Cortex of kidney (tissue), 1 donor: ENCODE measurements at places on chromosomes 2 and 18.

DNA sequence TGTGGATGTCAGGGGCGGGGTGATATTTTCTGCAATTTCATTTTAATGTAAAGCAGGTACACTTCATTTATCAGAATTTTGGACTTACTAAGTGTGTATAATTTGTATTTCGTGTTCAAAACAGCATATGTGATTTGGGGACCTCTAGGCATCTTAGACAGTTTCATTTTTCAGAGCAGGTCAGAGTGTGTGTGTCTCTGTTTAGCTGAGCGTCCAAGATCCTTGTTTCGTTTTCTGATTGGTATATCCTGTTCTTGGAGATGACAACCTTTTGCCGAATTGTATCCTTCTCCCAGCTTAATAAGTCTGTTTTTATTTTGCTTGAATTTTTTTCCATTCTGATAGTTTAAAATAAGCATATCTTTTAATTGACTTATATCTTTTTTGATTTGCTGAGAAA lies 128.3 kb downstream of the KCNJ3 start:
- DNase-seq, result no peak

GRCh38 chr2:236936446-236936940 lies 149.2 kb upstream of the COPS8 start:
- no peak for DNase-seq

DNA sequence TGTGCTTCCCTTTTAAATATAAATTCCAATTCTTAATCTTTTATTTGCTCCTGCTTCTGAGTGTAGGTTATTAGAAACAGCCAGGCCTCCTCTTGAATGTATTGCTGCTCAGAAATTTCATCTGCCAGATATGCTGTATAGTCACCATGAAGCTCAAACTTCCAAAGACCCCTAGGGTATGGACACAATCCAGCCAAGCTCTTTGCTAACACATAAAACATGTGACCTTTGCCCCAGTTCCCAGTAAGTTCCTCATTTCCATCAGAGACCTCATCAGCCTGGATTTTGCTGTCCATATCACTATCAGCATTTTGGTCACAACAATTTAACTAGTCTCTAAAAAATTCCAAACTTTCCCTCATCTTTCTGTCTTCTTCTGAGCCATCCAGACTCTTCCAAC lies 75.2 kb downstream of the MAP2 start:
- no peak for DNase-seq

DNA sequence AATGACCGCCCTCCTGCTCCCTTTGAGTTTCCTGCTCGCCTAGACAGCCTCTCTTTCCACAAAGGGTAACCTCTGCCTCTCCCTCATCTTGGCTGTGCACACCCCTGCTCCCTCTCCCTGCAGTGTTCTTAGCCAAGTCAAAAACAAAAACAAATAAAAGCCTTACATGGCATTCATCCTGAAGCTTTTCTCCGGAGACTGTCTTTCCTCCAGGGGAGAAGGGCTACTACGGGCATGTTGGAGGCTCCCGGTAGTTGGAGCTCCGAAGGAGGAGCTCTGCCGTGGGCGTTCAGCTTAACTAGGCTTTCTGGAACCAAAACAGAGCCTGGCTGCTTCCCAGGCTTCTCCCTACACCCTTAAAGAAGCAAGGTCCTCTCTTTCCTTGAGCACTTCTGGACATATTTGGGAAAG lies 104.2 kb downstream of the TPGS2 start:
- no peak for DNase-seq

DNA sequence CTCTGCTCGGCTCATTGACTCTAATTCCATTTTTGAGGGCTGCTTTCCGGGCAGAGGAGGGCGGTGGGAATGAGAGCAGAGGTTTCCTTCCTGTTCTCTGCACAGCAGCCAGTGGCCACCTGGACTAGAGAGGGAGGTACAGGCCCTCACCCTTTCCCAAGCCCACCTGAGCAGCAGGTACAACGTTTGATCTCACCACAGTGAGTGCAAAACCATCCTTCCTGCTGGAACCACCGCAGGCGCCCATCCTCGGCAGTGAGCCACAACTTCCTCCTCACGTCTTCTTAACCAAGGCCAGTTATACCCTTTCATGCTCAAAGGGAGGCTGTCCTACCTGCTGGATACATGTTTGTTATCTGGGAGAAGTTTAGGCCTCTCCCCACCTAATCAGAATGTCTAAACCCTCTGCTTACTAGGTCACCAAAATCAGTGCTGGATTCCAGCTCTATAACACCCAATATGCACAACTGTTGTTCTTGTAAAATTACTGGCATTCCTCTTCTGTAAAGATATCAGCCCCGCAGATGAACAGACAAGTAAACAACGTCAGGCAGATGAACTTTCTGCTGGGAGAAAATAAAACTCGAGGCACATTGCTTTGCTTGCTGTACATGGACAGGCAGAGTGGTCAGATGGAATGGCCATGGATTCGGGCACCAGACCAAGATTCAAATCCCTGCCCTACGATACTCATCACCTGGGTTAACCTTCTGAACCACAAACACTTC lies 191.4 kb downstream of the SH3RF3 start:
- no peak for DNase-seq

GRCh38 chr2:199381531-199381930 lies 76.2 kb downstream of the SATB2 start:
- DNase-seq, result no peak

DNA sequence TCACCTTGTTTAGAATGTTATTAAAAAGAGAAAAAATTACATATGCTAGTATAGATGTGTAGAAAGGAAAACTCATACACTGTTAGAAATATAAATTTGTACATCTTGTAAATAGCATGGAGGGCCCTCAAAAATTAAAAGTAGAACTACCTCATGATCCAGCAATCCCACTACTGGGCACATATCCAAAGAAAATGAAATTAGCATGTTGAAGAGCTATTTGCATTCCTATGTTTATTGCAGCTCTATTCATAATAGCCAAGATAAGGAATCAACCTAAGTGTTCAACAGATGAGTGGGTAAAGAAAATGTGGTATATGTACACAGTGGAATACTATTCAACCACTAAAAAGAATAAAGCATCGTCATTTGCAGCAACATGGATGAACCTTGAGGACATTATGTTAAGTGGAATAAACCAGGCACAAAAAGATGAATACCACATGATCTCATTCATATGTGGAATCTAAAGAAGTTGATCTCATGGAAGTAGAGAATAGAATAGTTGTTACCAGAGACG lies 251.5 kb upstream of the THUMPD2 start:
- no peak for DNase-seq

- no peak for DNase-seq
Measured at GRCh38 chr2:200352636-200353035, 46.1 kb downstream of the SPATS2L start.

GRCh38 chr18:5461041-5461440 lies 82.8 kb downstream of the EPB41L3 start:
- DNase-seq, result no peak

- DNase-seq, result no peak
Measured at GRCh38 chr2:69582582-69583176, 60.9 kb downstream of the AAK1 start.

DNA sequence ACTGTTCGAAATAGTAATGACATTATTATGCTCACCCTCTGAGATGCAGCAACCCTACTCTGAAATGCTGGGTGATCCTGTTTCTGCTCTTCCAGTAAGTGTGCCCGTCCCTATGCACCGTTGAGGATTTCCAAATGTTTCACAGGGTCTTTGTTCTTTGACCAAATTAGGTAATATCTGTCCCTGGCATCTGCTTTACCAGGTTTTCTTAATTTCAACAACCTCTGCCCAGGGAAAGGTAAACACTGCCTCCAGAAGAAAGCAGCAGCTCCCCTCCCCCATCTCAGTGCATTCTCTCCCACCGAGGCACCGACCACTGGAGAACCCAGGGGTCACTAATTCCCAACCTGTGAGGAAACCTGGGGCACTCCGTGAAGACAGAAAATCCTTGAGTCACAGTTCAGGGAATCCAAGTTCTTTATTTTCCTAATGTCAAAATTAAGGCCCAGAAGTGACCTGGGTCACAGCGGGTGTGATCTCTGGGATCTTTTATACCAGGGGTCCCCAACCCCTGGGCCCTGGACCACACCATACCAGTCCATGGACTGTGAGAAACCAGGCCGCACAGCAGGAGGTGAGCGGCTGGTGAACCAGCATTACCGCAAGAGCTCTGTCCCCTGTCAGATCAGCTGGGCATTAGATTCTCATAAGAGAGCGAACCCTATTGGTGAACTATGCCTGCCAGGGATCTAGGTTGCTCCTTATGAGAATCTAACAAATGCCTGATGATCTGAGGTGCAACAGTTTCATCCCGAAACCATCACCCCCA lies 1.2 kb upstream of the GRB14 start:
- DNase-seq, result no peak

DNA sequence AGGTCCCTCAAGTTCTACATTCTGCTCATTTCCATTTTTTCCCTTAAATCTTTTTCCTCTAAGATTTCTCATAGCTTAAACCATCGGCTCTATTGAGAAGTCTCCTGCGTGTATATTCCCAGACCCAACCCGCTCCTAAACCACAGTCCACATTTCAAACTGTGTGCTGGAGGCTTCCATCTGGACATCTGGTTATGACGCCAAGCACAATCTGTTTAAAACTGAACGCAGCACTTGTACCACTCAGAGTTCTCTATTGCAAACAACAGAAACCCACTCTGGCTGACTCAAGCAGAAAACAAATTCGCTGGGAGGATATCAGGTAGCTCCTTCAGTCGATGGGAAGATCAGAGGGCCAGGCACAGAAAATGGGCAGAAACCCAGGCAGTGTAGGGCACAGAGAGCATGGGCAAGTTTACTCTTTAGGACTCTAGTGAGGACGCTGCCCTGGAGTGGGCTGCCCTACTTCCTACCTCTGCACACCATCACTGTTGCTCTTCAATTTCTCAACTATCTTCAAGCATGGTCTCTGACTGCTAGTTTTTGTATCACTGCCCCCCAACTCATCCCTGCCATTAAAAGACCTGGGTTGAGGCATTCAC lies 5.6 kb upstream of the EML4 start:
- DNase-seq, result no peak

DNA sequence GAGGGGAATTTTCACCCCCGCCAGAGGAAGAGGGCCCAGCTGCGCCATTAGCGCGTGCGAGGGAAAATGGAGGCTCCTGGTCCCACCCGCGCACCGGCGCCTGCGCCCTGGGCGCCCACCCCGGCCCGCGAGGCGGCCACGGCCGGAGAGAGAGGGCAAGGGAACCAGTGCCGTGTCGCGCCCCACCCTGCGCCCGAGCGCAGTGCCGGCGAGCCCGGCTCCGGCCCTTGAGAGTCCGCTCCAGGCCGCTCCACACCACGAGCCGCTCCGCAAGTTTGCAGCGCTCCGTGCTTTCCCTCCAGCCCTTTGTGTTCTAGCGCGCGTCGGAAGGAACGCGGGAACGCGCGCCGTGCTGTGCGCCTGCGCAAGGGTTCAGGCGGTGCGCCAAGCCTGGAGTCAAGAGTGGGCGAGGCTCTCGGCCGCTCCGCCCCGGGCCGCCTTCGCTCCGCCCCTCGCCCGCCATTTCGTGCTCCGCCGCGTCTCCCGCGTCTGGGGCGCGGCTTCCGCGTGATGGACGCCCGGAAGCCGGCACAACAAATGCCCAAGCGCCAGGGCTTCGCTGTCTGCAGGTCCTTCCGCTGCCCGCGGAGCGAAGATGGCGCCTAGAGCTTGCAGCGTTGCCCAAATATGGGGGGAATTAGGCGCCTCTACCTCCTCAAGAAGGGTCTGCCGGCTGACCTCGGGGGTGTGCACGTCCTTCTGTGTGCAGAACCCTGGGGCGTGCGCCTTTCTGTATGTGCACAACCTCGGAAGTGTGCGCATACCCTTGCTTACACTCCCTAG lies 46.1 kb upstream of the PTMA start:
- DNase-seq, result peak; percentile 89

GRCh38 chr2:174086708-174087107 lies 121.5 kb upstream of the SP3 start:
- no peak for DNase-seq

GRCh38 chr2:234834228-234834923 lies 117.4 kb upstream of the SH3BP4 start:
- DNase-seq, result no peak

DNA sequence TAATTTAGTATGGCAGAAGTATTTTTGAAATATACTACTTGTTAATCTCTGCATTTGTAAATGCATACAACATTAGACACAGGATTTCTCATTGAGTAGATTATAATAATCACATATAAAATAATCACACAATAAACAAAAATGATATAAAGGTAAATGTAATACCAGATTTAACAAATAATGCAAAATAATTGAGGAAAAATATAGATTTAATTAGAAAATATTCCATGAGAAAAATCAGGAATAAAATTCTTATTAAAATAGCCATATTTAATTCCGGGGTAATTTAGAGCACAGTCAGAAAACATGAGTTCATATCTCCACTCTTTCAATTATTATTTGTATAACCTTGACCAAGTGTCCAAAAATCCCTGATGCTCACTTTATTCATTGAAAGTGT lies 385.9 kb upstream of the SYT4 start:
- DNase-seq, result no peak

DNA sequence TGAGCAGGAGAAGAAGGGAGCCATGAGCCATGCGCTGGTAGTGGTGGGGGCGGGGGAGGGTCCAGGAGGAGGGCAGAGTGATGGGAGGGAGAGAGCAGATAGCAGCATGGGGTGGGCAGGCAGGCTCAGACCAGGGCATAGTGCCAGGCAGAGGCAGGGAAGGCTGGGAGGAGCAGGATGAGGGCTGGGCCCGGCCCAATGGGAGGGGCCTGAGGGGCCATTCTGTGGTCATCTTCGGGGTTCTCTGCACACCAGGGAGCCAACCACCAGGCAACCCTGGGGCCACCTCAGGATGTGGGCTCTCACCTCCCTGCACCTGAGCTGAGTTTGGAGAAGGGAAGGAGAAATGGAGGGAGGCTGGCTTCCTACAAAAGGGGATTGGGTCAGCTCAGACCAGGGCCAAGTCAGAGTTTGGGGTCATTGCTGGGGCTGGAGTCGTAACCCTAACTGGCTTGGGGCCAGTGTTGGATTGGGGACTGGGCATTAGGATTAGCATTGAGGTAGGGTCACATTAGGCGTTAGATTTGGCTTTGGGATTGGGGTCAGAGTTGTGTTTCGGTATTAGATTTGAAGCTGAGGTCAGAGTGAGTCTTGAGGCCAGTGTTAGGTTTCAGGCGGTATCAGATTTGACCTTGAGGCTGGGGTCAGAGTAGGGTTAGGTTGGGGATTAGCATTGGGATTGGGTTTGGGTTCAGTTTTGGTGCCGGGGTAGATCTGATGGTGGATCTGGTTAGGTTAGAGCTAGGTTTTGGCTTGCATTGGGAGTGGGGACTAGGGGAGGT lies 11.2 kb downstream of the VIL1 start:
- DNase-seq, result no peak

DNA sequence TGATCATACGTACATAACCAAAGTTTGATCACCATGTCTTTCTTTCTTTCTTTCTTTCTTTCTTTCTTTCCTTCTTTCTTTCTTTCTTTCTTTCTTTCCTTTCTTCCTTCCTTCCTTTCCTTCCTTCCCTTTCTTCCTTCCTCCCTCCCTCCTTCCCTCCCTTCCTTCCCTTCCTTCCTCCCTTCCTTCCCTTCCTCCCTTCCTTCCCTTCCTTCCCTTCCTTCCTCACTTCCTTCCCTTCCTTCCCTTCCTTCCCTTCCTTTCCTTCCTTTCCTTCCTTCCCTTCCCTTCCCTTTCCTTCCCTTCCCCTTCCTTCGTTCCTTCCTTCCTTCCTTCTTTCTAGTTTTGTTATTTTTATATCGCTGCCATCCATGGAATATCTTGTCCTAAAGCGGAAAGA lies 406.7 kb upstream of the DDX18 start:
- no peak for DNase-seq

GRCh38 chr2:191165176-191165643 lies 14.4 kb upstream of the STAT4 start:
- DNase-seq, result no peak
